ENCODE measurements at places on chromosomes 11 and 22.

- DNase-seq = no peak
These were observed 1.1 kb upstream of the MTMR2 start for GRCh38 chr11:95925011-95925410.

GRCh38 chr22:41523464-41524221, 20.6 kb downstream of the POLR3H start:
- no peak for DNase-seq

DNA sequence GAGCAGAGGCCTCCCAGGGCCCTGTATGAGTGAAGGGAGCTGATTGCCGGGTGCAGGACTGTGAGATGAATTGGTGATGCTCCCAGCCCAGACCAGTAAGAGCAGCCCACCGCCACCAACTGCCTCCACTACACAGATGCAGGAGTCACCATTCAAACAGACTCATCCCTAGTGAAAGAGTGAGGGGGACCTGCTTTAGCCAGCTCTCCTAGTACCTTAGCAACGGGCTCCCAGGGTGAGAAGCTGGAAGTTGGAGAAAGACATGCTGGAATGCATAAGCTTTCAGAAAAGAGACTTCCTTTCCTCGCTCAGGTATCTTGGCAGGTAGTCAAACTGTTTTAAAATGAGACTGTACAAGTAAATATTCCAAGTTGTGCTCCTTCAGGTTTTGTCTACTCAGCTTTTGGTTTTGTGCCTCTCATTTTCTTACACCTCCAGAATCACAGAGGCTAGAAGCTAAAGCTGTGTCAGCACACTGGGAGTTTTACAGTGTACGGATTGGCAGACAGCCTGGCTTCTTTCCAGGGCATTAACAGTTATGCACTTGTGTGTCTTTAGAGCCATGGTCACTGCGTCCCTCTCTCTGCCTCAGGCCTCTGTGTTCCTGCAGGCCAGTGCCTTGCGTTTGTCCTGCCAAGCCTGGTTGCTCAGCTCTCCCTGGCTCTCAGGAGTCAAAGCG, 146.2 kb downstream of the ATXN10 start:
- DNase-seq = no peak

DNA sequence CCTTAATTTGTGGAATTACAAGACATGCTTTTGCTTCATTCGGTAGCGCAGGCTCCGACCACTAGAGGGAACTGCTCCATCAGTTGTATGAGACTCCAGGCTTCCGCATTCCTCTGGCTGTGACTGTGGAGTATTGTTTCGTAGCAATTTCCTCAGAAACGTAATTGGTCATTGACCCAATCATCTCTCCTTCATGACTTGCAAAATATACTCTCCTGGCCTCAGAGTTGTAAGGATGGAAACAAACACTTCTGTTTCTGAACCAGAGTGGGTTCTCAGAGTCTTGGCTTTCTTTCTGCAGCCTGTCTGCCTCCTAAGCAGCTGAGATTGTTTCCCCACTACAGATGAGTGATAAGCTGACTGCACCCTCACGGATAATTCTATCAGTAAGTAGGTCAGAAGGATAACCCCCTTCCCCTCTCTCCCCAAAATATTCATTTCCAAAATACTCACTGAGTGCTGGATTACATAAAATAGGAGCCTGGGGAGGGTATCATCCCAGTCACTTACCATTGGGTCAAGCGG, 146.8 kb upstream of the ZC3H12C start:
- peak; percentile 88 for DNase-seq

GRCh38 chr11:22347857-22348487, 9.8 kb downstream of the SLC17A6 start:
- DNase-seq = no peak

GRCh38 chr11:96397863-96398262, 8.1 kb downstream of the JRKL start:
- DNase-seq = no peak

DNA sequence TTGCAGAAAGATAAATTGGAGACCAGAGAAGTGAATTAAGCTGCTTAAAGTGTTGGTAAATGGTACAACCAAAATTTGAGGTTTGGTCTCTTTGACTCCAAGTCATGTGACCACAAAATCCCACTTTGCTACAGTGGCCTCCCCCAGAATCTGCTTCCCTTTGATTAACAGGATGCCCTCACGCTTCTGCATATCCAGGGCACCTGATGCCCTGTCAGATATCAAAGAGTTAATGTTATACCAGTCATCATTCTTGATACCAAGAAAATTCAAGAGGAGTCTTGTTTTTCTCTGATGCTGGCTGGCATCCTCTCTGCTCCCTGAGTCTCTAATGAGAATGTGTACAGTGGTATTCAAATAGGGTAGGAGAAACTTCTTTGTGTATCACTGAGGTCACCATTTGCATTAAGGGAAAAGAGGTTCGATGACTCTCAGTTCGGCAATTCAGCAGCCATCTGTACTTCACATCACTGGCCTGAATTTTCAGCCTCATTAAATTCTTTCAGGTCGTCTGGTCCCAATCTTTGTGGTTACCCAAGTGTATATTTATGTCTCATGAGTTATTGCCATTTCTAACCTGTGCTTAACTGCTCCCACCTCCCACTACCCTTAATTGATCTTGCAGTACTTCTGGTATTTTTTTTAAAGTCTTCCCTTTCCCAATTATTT, 73.9 kb downstream of the BDNF start:
- DNase-seq = no peak

DNA sequence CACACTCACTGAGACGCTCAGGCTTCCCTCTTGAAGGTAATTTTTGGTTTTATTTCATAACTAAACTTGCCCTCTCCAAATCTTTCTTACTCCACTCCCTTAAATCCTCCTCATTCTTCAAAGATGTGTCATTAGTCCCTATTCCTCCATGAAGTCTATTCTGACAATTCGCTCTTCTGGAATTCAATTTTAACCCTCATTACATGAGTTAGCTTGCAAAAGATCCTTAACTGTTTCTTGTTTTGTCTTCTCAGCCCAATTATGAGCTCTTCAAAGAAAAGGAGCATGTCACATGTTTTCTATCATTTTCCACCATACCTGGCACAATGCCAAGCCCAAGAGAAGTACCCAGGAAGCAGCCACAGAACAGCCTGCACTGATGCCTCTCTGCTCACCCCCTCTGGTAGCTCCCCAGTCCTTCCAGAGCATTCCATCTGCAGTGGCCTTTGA, 13.0 kb downstream of the GALNT18 start:
- DNase-seq = no peak

- DNase-seq = no peak
These were observed 1955.1 kb upstream of the RAG2 start for GRCh38 chr11:38553148-38553547.

DNA sequence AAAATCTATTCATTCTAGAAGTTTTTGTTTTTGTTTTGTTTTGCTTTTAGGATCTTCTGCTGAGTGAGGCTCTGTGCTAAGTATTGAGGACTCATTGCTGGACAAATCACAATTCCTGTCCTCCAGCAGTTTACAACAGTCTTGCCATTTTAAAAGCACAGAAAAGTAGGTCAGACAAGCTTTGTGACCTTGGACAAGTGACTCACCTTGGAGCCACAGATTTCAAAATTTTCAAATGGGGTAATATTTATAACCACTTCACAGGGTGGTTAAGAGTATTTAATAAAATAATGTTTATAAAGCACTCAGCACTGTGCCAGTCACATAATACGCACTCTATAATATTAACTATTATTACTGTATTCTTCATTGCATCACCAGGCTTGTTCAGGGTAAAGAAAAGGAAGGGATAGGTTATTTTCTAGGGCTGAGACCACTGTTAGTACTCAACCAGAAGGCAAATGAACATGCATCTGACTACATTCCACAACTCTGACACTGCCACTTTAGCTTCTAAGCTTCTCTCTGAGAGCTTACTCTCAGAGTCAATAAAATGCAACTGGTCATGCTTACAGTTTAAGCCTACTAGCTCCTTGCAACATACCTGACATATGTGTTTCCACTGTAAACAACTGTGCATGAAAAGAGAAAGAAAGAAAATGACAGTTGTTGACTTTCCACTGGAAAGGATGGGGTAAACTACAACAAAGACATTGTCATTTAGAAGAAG, 63.2 kb upstream of the FIBIN start:
- no peak for DNase-seq

GRCh38 chr22:30291058-30291892, 2.0 kb upstream of the CASTOR1 start:
- peak; percentile 91 for DNase-seq
